ENCODE measurements at places on chromosomes 12 and 14.

GRCh38 chr12:104822941-104823340, 135.1 kb downstream of the SLC41A2 start:
- no peak for DNase-seq

GRCh38 chr12:125225641-125226040, 160.4 kb downstream of the AACS start:
- DNase-seq, result no peak

- no peak for DNase-seq
Observed at GRCh38 chr12:64392221-64392620, 1.7 kb upstream of the C12orf56 start.

GRCh38 chr12:57280211-57281062, 29.4 kb upstream of the STAC3 start:
- no peak for DNase-seq

GRCh38 chr14:74919421-74920165, 3.5 kb downstream of the RPS6KL1 start:
- DNase-seq, result no peak

- no peak for DNase-seq
Observed at GRCh38 chr12:6927379-6928021, at the start of gene ATN1. Gene ATN1, plus strand, starts transcription at chr12:6927959. Its CDS starts 6,043 bp downstream, at chr12:6934002.

- DNase-seq, result no peak
Observed at GRCh38 chr12:59396919-59397318, 198.9 kb upstream of the SLC16A7 start.
